ENCODE measurements at places on chromosomes 16 and 17. TPM values are rescaled to one million over a fixed set of nuclear protein-coding genes. Genes with fewer than 3 reads are reported as not detected.

Gene XYLT1
- 11.1 TPM for total RNA-seq

Gene JPH3
- total RNA-seq: not detected

Gene TEDC2
- total RNA-seq: 3.6 TPM

Gene KRT40
- total RNA-seq: not detected

DNA sequence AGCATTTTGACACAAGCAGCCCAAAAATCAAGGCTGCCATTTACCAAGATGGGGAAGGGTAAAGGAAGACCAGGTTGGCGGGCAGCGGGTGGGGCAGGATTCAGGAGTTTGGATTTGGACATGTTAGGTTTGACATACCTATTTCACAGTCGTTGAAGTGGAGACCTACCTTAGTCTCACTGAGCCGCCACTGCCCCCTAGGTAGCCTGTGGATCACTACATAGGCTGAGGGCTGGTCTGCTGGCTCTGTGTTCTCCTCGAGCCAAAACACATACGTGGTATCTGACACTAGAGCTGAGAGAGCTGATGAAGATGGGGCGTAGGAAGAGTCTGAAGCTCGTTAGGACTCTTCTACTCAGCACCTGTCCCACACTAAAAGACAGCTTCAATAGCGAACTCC is 115.1 kb downstream of the HIC1 start:
- DNase-seq: no peak

- DNase-seq: no peak
Observed at GRCh38 chr17:48647103-48647962, 21.2 kb upstream of the HOXB9 start.
